ENCODE measurements at places on chromosomes 7 and 10. TPM values are rescaled to one million over a fixed set of nuclear protein-coding genes. Genes with fewer than 3 reads are reported as not detected.

DNA sequence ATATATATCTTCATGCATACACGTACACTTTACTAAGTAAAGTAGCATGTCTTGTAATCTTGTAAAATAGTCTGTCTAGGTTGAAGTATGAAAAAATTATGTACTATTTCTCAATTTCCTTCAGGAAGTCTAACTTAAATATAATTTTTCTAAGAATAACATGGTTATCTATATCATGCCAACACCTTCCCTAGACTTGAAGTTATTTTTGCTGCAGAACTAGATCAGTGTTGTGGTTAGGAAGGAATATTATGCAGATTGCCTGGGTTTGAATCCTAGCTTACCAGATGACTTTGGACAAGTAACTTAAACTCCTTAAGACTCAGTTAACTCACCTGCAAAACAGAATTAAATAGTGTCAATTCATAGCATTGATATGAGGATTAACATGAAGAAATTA is 142.2 kb upstream of the SEMA3A start:
- no peaks in the 10 kb centered on the region for H3K27me3 ChIP-seq
- H3K4me3 ChIP-seq = no peak overlapping the region
- no peaks in the 10 kb centered on the region for H3K4me1 ChIP-seq
- H3K27ac ChIP-seq = no peak overlapping the region
- no peak for DNase-seq
- H3K36me3 ChIP-seq = no peaks in the 10 kb centered on the region

- no peak for DNase-seq
- H3K27ac ChIP-seq = no peak overlapping the region
- H3K4me1 ChIP-seq = no peaks in the 10 kb centered on the region
Observed at GRCh38 chr7:18405726-18406125, 89.8 kb upstream of the HDAC9 start.

DNA sequence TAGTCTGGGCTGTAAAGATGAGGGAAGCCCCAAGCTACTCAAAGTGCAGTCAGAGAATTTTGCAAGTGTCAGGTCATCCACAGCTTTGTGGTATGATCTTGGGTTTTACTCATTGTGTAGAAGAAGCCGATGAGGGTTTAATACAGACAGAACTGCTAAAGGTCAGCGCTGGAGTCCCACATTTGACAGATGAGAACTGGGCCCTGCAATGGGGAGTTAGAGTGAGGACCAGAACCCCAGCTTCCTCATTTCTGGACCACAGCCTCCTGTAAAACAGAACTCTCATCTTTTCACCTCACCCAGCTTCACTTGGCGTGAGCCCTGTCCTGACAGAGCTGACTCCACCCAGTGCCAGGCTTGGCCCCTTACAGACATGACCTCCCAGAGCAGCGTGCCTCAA is 20.1 kb downstream of the LRRC20 start:
- H3K27me3 ChIP-seq = no peaks in the 10 kb centered on the region
- H3K4me3 ChIP-seq = no peak overlapping the region
- peaks cover 7% of the 10 kb centered on the region for H3K4me1 ChIP-seq

The DMTF1 gene
- 196 TPM for total RNA-seq

DNA sequence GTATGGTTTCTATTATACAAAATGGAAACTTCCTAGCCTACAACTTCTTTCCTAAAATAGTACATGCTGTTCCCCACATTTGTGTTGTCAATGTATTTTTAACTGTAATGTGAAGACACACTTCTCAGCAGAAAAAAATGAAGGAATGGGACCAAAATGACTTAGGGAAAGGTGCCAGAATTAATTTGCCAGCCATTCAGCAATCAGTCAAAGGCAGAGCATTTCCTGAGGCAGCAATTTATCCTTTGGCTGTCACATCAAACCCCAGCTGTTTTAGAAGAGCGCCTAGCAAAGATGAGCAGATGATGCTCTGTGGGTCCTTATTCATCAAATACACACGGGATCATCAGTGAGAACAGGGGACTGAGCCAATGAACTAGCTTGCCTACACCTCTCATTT is 592.5 kb downstream of the KCNMA1 start:
- DNase-seq = no peak
- no peaks in the 10 kb centered on the region for H3K4me1 ChIP-seq
- H3K36me3 ChIP-seq = no peaks in the 10 kb centered on the region
- no peak overlapping the region for H3K4me3 ChIP-seq

The SEPTIN7 gene
- 182 TPM for total RNA-seq

The CRYGN gene
- total RNA-seq = 1.7 TPM

The NPSR1 gene
- not detected for total RNA-seq

- H3K4me3 ChIP-seq = no peak overlapping the region
- no peaks in the 10 kb centered on the region for H3K36me3 ChIP-seq
- peaks cover 4% of the 10 kb centered on the region for H3K4me1 ChIP-seq
Observed at GRCh38 chr10:126129026-126129425, 232.7 kb downstream of the FANK1 start.

The SEM1 gene
- total RNA-seq = 56.3 TPM

DNA sequence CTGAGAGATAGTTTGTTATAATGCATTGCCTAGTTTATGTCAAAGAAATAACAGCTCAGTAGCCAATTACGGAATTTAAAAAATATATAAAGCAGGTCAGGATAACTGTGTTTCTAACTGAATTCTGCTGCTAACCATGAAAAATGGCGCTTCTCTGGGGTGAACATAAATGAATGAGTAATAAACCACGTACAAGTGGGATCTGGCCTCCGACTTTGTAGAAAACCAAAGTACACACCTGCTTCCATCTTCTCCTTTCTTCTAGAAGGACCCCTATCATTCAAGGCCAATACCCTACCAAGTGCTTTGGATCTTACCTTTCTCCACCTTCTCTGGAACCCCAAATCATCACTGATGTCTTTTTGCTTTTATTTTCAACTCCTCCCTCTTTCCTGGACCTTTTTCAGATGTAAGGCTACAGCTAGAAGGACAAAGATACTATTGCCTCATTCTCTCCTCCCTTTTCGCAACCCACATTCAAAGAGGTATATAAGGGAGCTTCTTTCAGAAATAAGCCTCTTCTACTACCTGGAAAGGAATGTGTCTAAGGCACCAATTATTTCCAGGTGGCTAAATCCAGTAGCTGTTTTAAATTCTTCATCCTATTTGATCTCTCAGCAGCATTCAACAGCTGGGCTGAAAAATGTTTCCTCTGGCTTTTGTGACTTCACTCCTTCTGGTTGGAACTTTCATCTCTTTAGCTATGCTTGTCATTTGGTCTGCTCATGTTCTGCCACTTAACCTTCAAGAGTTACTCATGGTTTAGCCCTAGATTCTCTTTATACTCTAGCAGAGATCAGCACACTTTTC is 37.7 kb downstream of the NAMPT start:
- H3K4me1 ChIP-seq = no peaks in the 10 kb centered on the region
- no peak for DNase-seq
- no peaks in the 10 kb centered on the region for H3K36me3 ChIP-seq
- H3K27ac ChIP-seq = no peak overlapping the region
- no peaks in the 10 kb centered on the region for H3K27me3 ChIP-seq

GRCh38 chr10:131142517-131143380 is 168.8 kb downstream of the TCERG1L start:
- no peak overlapping the region for H3K4me3 ChIP-seq
- H3K27ac ChIP-seq = no peak overlapping the region
- peaks cover 9% of the 10 kb centered on the region for H3K4me1 ChIP-seq
- H3K36me3 ChIP-seq = no peaks in the 10 kb centered on the region
- no peak for DNase-seq

The USP6NL gene
- total RNA-seq = 50.4 TPM

The VWA2 gene
- total RNA-seq = 2.4 TPM

DNA sequence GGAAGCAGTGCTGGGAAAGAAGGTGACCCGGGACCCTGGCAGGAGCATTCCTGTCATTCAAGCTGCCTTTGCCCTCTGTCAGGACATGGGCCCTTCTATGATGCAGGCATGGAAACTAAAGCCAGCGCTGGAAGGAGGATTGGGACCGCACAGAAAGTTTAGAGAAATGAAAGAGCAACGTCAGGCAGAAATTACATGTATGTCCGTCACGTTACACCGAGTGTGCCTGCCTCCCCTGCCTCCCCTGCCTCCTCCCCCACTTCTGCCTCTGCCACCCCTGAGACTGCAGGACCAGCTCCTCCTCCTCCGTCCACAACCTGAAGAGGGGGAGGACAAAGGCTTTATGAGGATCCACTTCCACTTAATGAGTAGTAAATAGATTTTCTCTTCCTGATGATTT is 13.9 kb upstream of the PWWP2B start:
- DNase-seq = peak; percentile 20
- H3K27ac ChIP-seq = no peak overlapping the region
- no peak overlapping the region for H3K4me3 ChIP-seq
- no peaks in the 10 kb centered on the region for H3K27me3 ChIP-seq
- H3K36me3 ChIP-seq = no peaks in the 10 kb centered on the region

- H3K27me3 ChIP-seq = no peaks in the 10 kb centered on the region
- no peak overlapping the region for H3K27ac ChIP-seq
- H3K4me1 ChIP-seq = no peaks in the 10 kb centered on the region
- H3K36me3 ChIP-seq = no peaks in the 10 kb centered on the region
- H3K4me3 ChIP-seq = no peak overlapping the region
Observed at GRCh38 chr10:6917125-6917524, 337.0 kb upstream of the PRKCQ start.

The SPDYE9 gene
- total RNA-seq = 7.3 TPM

DNA sequence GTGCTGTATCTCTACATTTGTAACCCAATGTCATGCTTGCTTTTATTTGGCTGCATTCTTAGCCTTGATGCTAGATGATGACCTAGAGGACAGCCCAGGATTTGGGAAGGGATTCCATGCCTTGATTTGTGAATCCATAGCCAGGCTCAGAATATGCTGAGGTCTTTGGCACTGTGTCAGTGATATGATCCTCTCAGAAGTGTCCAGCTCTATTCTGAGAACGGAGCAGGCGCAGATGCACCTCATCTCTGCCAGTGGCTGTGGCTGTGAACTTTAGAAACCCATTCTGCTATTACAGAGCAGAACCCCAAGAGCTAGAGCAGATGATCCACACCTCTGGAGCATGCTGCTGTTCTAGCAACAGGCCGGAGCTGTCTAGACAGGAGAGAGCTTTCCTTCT is 212.8 kb downstream of the TRIL start:
- no peak overlapping the region for H3K4me3 ChIP-seq
- no peak overlapping the region for H3K27ac ChIP-seq
- no peak for DNase-seq
- H3K36me3 ChIP-seq = no peaks in the 10 kb centered on the region
- H3K27me3 ChIP-seq = no peaks in the 10 kb centered on the region

- H3K27me3 ChIP-seq = no peaks in the 10 kb centered on the region
- no peaks in the 10 kb centered on the region for H3K4me1 ChIP-seq
- no peak overlapping the region for H3K27ac ChIP-seq
- H3K36me3 ChIP-seq = no peaks in the 10 kb centered on the region
- no peak overlapping the region for H3K4me3 ChIP-seq
- DNase-seq = no peak
Observed at GRCh38 chr10:122255509-122256301, 15.4 kb upstream of the BTBD16 start.

DNA sequence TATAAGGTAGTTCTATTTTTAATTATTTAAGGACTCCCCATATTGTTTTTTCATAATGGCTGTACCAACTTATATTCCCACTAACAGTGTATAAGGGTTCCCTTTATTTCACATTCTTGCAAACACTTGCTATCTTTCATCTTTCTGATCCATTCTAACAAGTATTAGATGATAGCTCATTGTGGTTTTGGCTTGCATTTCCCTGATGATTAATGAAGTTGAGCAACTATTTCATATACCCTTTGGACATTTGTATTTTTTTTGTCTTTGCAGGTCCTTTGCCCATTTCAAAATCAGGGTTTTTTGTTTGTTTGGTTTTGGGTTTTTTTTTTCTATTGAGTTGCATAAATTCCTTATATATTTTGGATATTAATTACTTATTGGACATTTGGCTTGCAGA is 107.2 kb downstream of the EPC1 start:
- no peak for DNase-seq
- no peak overlapping the region for H3K27ac ChIP-seq
- H3K4me3 ChIP-seq = no peak overlapping the region
- H3K4me1 ChIP-seq = no peaks in the 10 kb centered on the region
- H3K36me3 ChIP-seq = no peaks in the 10 kb centered on the region
- no peaks in the 10 kb centered on the region for H3K27me3 ChIP-seq

GRCh38 chr10:75295868-75296441 is 60.2 kb upstream of the COMTD1 start:
- no peak for DNase-seq
- no peaks in the 10 kb centered on the region for H3K36me3 ChIP-seq
- H3K27ac ChIP-seq = no peak overlapping the region
- H3K4me1 ChIP-seq = peaks cover 3% of the 10 kb centered on the region
- no peak overlapping the region for H3K4me3 ChIP-seq
- H3K27me3 ChIP-seq = no peaks in the 10 kb centered on the region

DNA sequence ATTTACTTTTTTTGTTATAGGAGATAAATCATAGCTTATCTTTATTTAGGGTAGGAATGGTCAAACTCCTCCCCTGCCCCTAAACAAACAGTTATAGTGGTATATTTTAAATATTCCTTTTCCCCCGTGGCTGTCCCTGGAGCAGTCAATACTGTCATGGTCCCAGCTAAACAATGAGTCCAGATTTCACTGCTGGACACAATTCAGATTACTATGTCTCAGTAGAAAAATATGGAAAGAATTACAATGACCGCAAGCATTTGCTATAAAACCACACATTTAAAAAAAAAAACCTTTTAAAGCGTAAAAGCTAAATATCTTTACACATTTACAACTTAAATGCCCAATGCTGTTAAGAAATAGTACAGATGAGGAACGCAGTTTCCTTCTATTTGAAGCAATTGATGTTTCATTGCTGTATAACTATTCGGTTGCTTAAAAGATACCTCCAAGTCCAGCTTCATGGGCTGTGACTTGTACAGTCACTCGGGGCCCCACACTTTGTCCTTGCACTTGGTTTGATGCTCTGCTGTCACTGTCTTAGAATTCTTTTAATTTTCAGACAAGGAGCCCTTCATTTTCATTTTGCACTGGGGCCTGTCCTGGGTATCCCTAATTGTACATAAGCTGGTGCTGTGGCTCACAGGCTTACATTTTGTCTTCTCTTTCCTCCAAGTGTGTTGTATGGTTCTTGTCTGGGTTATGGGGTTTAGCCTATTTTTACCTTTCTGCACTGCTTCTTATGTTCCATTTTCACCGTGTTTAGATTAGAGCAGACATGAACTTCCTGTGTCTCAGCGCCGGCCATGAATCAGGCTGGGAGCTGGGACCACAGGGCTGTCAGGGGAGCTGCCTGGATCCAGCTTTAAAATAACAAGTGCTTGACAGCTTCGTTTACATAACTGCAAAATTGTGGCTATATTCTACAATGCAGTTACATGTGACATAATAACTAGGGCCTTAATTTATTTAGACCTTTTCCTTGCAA is 530.2 kb upstream of the FZD8 start:
- no peaks in the 10 kb centered on the region for H3K36me3 ChIP-seq
- H3K27ac ChIP-seq = no peak overlapping the region
- no peak for DNase-seq
- H3K4me3 ChIP-seq = no peak overlapping the region

- no peak overlapping the region for H3K27ac ChIP-seq
- no peaks in the 10 kb centered on the region for H3K4me1 ChIP-seq
- DNase-seq = no peak
Observed at GRCh38 chr10:133466683-133467275, 13.0 kb downstream of the SCART1 start.
